NCI-H1417 treated with DMSO at 0.1 percent for 48 hours (cell line): ENCODE measurements at places on chromosomes 2 and 18.

- DNase-seq, result no peak
Observed at GRCh38 chr2:238370823-238371372, 50.6 kb downstream of the TRAF3IP1 start.

- no peak for DNase-seq
Observed at GRCh38 chr18:59744271-59744721, 47.1 kb upstream of the CCBE1 start.

- no peak for DNase-seq
Observed at GRCh38 chr2:163401481-163401880, 334.3 kb downstream of the FIGN start.

DNA sequence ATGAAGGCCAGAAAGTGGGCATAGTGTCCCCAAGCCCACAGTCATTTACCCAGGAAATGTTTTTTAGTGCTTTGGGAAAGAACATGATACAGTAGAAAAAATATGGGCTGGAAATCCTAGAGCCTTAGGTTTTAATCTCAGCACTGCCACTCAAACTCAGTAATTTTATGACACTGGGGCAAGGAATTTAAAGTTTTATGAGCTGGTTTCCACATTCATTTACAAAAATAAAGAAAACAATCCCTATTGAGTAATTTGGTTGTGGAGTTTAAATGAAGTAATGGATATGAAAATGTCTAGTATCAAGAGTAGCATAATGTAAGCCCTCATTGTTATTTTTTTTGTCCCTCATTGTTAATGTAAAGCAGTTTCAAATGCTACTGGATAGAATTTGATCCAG is 51.5 kb upstream of the FRZB start:
- no peak for DNase-seq

- DNase-seq, result no peak
Observed at GRCh38 chr18:73850782-73851181, 296.9 kb downstream of the FBXO15 start.

DNA sequence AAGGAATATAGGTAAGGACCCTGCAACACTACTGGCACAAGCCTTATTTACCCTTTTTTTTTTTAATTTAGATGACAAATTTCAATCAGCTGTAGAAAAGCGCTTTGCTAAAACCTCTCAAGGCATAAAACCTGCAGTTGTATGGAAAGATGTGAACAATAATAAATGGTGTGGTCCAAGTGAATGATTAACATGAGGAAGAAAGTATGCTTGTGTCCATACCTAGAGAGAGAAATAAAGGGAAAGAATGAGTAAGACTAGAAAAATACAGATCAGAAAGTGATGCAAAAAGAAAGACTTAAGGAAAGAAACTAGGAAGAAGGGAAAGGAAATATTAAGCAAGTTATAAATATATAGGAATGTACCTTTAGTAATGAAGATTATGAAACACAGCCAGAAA is 119.2 kb upstream of the SCN7A start:
- DNase-seq, result no peak

- no peak for DNase-seq
Observed at GRCh38 chr2:172888714-172889669, 153.3 kb downstream of the RAPGEF4 start.

GRCh38 chr2:180999274-180999964 is 19.0 kb downstream of the UBE2E3 start:
- no peak for DNase-seq

DNA sequence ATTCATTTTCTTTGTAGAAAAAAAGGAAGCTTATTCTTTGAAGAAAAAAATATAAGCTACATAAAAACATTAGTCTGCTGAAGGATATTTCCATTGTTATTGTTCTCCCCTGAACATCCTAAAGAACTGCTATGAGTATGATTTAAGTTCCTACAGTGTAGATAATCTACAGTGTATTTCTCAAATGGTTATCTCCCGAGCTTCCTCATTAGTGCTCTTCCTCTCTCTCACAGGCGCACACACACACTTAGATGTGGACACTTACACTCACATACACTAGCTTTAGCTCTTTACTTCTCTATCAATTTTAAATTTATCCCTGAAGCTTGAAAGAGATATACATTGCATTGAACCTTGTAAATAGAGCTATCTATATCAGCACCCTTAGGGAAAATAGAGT is 681.0 kb downstream of the KCNJ3 start:
- no peak for DNase-seq

DNA sequence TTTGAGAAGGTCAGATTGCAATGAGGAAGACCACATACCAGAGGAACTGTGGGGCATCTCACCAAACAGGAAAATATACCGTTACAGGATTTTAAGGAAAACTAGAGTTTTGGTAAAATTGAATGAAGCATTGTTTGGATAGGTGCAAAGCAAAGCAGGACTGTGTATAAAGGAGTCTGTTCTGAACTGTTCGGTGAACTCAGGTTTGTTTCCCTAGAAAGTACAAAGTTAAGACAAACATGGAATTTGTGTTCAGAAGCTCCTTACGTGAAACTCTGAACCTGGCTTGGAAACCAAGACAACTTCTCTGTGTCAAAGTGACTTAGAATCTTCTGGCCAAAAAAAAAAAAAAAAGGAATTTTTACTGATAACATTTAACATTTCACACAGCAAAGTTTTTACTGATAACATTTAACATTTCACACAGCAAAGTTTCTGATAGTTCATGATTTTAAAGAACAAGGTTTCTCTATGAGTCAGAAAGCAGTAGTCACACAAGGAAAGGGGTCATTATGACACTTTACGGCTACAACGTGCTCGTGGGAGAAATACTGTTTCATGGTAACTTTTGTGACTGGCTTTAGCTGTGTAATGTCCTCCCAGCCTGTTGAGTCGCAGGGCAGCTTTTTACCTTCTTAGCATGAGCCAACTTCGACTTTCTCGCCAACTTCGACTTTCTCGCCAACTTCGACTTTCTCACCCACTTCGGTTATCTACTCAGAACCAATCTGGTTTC is 21.2 kb upstream of the TET3 start:
- no peak for DNase-seq

DNA sequence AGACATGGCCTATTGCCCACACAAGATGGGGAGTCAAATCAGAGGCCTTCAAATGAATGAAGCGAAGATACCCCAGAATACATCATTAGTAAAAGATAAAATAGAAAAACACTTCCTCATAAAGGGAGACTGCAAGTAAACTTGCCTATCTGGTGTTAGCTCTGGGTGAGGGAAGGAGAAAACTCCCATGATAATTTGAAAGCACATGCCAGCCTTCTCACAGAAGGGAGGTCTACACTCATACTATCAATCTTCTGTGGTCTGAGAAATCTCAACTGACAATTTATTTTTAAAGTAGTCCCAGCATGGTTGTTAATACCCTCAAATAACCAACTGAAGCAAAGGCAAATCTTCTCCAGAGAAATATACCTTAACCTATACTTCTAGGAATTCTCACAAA is 75.4 kb downstream of the EXOC6B start:
- no peak for DNase-seq

DNA sequence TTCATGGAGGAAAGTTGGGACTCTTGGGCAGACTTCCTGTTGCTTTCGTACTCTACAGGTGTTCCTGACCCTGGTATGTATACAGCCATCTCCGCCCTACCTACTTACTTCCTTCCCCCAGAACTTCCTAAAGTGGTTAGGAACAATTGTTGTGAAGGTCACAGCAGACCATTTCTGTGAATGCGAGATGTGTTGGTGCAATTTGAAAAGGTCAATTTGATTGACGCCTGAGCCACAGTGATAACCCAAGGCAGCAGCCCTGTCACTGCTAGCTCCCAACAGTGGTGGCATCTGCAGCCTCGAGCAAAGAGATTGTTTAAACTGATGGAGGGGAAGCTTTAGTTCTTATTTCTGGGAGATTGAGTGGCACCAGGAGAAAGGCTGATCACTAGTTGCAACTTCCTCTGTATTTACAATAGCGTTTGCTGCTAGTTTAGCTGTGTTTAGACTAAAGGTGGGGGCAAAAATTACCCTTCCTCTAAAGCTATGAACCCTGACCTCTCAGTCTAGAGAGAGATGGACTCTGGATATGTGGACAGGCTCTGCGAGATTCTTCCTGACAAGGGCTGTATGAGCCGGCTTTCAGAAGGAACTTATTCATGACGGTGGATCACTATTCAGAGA is 78.3 kb upstream of the MAP4K3 start:
- no peak for DNase-seq

GRCh38 chr2:17878281-17879136 is at the start of gene KCNS3:
Gene KCNS3 (plus strand): TSS chr2:17878667. CDS start chr2:17931009, 52,342 bp downstream.
- DNase-seq, result no peak

GRCh38 chr2:165401285-165401852 is 68.1 kb upstream of the CSRNP3 start:
- no peak for DNase-seq

GRCh38 chr2:224941960-224942359 is 100.3 kb downstream of the DOCK10 start:
- no peak for DNase-seq

DNA sequence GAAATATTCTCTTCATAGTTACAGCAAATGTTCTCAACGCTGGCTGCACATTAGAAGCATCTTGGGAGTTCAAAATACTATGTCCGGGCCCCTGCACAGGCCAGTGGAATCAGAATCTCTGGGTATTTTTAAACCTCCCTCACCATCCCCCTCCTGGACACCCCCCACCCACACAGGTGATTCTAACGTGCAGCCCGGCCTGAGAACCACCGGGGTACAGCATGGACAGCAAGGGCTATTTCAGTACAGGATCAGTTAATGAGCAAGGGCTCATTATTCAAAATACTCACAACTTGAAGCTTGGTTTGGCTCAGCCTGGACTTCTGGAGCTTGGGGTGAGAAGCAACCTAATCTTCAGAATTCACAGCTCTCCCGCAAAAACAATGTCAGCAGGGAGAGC is 31.4 kb downstream of the INO80C start:
- DNase-seq, result no peak

- DNase-seq, result no peak
Observed at GRCh38 chr2:40457837-40458236, 5.9 kb upstream of the SLC8A1 start.

DNA sequence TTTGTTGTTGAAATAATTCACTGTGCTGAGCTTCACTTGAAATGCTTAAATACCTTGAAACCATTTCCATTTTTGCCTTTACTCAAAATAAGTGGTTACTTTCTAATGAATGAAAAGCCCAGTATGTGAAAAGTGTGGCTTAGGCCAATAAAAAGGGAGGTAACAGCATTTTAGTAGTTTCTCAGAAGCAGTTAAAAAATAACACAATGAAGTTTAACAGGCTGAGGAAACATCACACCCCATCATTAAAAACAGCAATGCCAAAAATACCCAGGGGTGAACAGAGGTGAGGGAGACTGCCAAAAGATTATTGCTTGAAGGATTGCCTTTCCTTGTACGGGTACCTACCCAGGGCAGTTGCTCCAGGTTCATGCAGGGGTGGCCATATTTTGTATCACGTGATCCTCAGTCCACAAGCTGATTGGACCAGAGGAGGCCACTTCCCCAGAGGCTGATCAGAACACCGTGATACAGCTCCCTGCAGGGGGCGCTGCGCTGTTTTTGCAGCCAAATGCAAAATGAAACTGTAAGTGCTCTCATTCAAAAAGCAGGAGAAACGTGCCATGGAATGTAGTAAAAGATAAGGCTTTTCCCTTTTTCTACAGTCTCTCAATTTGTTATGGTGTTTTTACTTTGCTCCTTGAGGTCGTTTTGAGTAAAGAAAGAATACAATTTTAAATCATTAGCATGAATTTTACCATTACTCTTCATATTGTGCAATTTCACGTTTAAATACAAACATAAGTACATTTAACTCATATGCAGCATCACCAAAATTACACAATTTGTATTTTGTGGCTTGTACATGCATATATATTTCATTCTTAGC is 70.2 kb upstream of the SH3BP4 start:
- no peak for DNase-seq

DNA sequence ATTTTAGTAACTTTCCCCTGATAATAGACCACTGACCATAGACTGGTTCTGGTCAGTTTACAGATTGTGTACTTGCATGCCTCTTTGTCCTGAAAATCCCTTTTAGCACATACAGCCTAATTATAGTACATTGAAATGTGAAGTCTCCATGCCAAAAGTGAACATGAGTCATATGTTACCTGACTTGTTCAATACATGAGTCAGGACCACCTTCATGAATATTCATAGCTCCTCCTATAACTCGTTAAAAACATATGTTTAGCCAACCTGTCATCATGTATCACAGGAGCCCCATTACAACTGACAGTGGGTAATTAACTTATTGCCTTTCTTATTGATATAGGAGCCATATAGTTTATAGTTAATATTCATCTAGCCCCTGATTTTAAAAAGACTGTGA is 78.6 kb downstream of the SH3YL1 start:
- DNase-seq, result no peak
